ENCODE measurements at places on chromosomes 11 and 22.

- no peak for DNase-seq
Measured at GRCh38 chr11:44804449-44805437, 78.0 kb downstream of the TSPAN18 start.

DNA sequence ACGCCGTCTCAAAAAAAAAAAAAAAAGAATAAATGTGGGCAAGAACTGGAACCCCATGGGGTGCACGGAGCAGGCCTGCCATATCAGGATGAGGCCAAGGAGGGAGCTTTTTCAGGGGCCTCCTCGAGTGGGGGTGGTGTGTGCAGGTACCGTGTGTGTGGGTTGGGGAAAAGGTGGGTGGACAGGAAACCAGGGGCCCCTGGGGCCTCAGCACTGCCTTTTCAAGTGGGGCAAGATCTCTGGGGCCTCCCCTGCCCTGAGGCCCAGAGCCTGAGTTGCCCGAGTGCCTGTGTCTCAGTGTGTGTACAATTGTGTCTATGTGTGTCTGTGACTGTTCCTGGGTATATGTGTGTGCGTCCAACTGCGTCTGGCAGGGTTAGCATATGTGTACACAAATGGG, 23.8 kb downstream of the TEF start:
- peak; percentile 44 for DNase-seq

GRCh38 chr11:75931124-75931523, 116.1 kb downstream of the UVRAG start:
- no peak for DNase-seq

DNA sequence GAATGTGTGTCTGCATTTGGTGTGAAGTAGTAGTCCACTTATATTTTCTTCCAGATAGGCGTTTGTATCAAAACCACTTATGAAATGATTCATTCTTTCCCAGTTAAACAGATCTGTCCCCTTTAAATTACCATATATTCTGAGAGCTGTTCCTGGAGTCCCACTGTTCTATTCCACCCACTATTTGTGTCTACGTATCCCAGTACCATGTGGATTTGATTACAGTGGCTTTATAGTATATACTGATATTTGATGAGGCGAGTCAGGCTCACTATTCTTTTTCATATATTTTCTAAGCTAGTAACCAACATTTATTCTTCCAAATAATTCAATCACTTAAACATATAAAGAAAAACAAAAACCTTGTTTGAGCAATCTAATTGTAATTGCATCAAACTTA, 81.9 kb upstream of the RASSF10 start:
- DNase-seq, result no peak

DNA sequence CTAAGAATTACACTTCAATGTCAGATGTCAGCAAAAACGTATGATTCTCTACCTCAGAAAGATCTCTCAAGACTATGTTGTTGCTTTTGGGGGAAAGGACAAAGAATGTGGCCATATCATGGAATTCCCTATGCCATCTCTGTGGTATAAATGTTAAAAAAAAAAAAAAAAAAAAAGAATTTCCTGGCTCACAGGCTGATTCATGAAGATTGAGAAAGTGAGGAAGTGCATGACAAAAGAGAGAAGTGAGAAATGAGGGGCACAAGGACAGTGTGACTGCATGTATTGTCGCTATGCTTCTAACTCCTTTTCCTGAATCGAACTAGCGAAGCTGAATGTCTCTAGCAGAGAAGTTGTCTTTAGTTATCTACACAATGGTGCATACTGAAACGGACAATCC, 80.6 kb upstream of the CARD18 start:
- no peak for DNase-seq

GRCh38 chr22:46250783-46251125, 661 bp upstream of the CDPF1 start:
- DNase-seq, result no peak

- no peak for DNase-seq
Measured at GRCh38 chr11:84899740-84900139, 727.4 kb downstream of the DLG2 start.

DNA sequence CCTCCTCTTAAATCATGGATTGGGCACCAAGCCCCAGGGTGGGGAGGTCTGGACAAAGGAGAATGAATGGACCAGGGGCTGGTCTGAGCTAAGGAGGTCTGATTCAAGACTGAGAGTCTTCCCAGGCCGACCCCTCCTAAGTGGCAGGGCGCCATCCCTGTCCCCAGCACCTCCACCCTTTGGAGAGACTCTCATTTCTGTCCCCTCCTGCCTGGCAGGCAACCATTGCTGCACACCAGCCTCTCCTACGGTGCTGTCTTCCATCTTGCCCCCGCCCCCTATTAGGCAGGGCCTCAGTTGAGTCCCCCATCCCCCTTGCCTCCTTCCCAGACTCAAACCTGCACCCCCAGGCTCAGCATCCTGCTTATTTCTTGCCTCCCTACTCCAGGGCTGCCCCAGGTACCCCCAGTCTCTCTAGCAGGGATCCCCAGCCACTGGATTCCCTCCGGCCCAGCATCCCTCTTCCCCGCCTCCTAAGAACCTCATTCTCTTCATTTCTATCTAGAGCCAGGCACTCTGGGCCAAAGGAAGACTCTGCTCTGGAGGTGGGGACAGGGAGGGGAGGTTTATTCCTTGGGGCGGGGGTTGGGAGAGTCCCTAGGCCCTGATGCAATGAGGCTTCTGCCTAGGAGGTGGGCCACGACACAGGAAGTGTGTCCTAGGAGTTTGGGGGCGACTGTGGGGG, 1.7 kb upstream of the RCOR2 start:
- no peak for DNase-seq

- DNase-seq, result no peak
Measured at GRCh38 chr11:90614318-90614717, 391.5 kb upstream of the CHORDC1 start.

DNA sequence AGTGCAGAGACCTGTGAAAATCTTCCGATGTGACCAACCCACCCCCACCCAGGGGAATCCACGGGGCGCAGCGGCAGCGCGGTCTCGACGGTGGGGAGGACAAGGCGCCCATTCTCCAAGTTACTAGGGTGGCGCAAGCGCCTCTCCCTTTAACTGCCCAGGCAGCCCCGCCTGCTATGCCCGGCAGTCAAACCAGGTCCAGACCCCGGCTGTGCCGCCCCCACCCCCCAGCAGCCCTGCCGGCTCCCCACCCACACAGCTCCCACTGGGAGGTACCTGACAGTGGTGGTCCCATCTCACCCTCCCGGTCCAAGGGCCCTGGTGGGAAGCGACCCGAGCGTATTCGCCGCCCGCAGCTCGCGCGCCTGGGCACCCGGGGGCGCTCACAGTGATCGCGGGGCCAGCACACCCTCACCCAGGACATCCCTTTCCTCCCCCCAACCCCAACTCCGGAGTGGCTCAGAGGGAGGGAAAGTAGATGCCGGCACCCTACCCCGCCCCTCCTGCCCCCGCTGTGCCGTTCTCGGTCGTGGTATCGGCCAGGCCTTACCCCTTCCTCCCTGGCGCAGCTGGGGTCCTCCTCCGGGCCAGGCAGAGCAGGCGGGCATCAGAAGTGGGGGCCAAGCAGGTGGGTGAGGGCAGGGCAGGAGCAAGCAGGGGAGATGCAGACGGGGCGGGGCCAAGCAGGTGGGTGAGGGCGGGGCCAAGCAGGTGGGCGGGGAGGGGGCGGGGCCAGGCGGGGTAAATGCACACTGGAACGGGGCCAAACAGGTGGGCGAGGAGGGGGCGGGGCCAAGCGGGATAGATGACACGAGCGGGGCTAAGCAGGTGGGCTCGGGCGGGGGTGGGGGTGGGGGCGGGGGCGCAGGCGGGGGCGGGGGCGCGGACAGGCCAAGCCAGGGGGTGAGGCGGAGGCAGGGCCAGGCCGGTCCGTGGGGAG, at the start of gene TRPM5:
TSS of gene TRPM5 (minus strand) at position 634 of the 940 bp plus-strand sequence. CDS start 21,478 bp downstream, outside the sequence.
- DNase-seq, result peak; percentile 78

DNA sequence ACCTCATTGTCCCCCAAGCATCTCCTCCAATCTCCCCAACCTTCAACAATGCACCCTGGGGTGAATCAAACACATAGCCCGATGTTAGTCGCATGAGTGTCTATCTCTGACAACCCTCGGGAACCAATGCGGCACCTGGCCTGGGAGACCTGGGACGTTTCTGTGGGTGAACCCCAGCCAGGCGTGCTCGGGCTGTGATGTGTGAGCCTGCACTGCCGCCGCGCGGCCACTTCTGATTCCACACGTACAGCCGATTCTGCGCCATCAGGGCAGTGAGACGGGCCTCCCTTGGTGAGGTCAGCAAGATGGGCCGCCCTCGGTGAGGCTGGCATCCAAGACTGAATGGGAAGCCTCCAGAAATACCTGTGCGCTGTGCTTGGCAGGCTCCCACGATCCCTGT, 5.2 kb upstream of the H19 start:
- DNase-seq, result no peak

DNA sequence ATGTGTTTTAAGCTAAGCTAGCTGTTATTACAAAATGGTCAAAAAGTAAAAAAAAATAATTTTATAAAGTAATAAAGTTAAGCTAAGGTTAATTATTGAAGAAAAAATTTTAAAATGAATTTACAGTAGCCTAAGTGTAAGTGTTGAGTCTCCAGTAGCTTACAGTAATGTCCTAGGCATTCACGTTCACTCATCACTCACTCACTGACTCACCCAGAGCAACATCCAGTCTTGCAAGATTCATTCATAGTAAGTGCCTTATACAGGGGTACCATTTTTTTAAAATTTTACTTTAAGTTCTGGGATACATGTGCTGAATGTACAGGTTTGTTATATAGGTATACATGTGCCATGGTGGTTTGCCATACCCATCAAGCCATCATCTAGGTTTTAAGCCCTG, 11.6 kb upstream of the OOSP4B start:
- no peak for DNase-seq

DNA sequence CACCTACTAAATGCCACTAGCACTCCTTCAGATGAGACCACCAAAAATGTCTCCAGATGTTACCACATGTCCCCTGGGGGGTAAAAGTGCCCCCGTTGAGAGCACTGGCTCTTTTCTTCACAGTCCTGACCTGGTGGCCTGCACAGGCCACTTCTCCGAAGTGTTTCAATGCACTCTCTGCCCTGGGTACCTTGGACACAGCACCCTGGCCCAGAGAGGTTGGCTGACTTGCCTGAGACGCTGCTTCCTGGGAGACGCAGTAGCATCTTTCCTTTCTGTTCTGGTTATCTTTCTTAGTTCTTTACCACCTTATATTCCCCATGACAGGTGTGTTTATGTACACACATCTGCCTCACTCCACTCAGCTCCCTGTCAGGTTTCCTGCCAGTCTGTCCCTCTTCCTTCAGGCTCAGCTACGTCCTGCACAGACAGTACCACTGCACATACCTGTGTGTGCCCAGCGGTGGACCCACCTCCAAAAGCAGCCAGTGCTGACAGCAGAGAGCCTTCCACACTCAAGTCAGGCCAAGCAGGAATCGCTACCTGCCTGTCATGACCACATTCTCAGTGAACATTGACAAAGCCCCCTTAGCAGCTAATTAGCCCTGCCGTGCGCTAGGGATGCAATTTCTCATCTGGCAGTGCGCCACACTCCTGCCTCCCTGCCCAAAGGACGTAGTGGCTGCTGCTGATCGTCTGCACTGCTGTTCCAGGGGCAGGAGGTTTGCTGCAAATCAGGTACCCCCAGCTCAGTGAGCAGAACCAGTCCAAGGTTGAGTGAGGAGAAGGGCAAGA, 39.0 kb downstream of the FAM83F start:
- DNase-seq, result no peak

DNA sequence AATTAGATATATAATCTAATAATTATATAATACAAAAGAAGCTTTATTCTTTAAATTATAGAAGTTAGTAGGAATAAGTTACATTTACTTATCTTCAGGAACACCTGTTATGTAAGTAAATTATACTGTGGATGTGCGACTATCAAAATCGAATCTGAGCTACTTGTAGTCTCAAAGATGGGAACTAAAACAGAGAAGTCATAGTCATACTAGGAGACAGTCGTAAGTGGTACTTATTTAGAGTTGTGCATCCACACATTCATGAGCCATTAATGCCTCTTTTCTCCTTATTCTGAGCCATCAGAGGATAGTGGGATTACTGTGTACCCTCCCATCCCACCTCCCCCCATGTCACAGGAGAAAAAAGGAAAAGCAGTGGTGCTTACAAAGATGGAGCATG, 114.4 kb downstream of the CADM1 start:
- DNase-seq, result no peak

DNA sequence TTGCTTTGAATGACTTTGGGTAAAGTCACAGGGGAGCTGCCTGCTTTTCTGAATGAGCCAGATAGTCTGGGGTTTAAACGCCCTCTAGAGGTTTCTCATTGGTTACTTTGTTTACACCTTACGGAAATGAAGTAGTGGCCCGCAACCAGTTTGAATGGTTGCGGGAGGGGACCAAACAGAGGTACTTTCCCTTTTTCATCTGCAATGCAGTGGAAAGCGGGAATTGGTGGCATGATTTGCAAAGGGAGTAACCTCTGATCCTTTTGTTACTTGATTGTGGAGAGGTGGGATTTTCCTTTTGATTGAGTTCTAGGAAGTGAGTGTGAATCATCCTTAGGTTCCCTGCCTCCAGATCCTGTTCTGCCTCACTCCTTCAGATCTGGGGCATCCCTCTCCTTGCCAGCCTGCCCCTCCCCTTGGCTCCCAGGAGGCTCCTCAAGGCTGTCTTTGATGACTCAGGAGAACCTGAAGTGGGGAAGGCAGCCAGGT, 15.9 kb upstream of the GLYATL1 start:
- DNase-seq, result peak; percentile 14

- DNase-seq, result no peak
Measured at GRCh38 chr11:90223248-90223585, 368 bp upstream of the CHORDC1 start.

GRCh38 chr11:69648679-69649575, 8.0 kb downstream of the CCND1 start:
- DNase-seq, result no peak

- no peak for DNase-seq
Measured at GRCh38 chr11:3010521-3011275, 18.6 kb upstream of the NAP1L4 start.

- no peak for DNase-seq
Measured at GRCh38 chr11:107719073-107719472, 7.2 kb upstream of the SLN start.

DNA sequence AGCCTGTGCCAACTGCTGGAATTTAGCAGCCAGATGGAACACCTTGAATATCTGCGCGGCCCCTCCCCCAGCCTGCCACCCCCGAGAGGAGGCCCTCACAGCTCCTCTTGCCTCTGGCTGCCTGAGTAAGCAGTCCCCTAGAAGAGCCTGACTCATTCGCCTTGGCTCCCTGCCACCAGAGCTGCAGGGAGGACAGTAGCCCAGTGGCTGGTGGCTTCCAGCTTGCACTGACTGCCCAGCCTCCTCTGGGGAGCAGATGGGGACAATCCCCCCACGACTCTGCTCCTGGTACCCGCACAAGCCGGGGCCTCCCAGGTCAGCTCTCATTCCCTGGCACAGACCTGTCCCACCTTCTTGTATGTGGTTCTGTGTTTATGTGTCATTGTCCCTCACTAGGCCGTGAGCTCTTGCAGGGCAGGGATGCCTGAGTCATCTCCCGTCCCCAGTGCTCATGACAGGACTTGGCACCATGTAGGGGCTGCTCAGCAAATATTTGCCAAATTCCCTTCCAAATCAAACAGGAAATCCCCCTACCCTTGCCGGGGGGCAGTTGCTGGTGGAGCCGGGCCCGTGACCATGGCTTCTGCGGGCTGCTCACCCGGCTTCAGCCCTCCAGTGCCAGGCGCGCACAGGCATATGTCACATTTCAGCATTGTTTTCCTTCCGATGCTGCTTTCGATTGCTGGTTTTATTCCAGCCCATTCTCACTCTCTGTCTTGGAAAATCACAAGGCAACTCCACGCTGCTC, 43.6 kb downstream of the CACNG2 start:
- peak; percentile 70 for DNase-seq
